ENCODE measurements at places on chromosomes 5 and 9. TPM values are rescaled to one million over a fixed set of nuclear protein-coding genes. Genes with fewer than 3 reads are reported as not detected.

Gene CD14
- total RNA-seq = 198 TPM

Gene SHC3
- total RNA-seq = 0.11 TPM

Gene RFESD
- total RNA-seq = 2.2 TPM

Gene TMOD1
- total RNA-seq = 1.0 TPM

Gene OTULINL
- total RNA-seq = 23.8 TPM

Gene PCDHGB7
- 0.13 TPM for total RNA-seq

Gene SLCO6A1
- not detected for total RNA-seq

Gene DBH
- 0.19 TPM for total RNA-seq

Gene OBP2A
- not detected for total RNA-seq

Gene LHX3
- total RNA-seq = not detected

Gene TRPM3
- not detected for total RNA-seq

Gene DPH7
- total RNA-seq = 71.8 TPM

Gene GFI1B
- not detected for total RNA-seq

Gene TNFSF15
- total RNA-seq = 0.44 TPM

Gene AK8
- not detected for total RNA-seq

Gene C9orf153
- 1.0 TPM for total RNA-seq

Gene PCDHGA12
- not detected for total RNA-seq

Gene PCDHGB2
- total RNA-seq = 0.34 TPM

Measured in naive thymus-derived CD4-positive, alpha-beta T cell (primary cell).